ENCODE measurements at places on chromosomes 3 and 15. TPM values are rescaled to one million over a fixed set of nuclear protein-coding genes. Genes with fewer than 3 reads are reported as not detected.

NR2E3 gene
- 0.80 TPM for polyA plus RNA-seq

SAMMSON gene
- not detected for polyA plus RNA-seq

THRB gene
- 0.98 TPM for polyA plus RNA-seq

C3orf85 gene
- not detected for polyA plus RNA-seq

CCDC51 gene
- 21.4 TPM for polyA plus RNA-seq

All from H1 (cell line).